ENCODE measurements at places on chromosomes 12 and 14.
A peak's percentile ranks its signal among the peaks of the same experiment; 100 is the strongest.

GRCh38 chr12:61896436-61896835 lies 363.8 kb upstream of the USP15 start:
- no peak for DNase-seq

- DNase-seq = no peak
These were observed 122.9 kb upstream of the ATP2B1 start for GRCh38 chr12:89831310-89832095.

GRCh38 chr12:13000616-13000924 lies 505 bp upstream of the HEBP1 start:
- peak; percentile 58 for DNase-seq

DNA sequence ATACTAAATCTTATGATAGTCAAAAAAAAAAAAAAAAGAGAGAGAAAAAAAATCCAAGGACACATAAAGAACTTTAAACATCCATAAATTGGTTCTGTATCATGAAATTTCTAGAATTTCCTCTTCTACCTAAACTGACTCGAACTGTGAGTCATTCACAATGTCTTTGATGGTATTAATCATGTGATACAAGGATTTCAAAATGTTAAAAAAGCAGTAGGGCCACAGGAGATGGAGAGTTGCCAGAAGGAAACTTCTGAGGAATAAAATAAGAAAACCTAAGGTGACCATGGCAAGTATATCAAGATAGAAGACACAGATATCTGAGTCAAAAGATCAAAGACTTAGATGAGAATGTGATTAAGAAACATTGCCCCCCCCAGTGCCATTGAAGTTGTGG lies 1320.9 kb upstream of the FLRT2 start:
- no peak for DNase-seq

DNA sequence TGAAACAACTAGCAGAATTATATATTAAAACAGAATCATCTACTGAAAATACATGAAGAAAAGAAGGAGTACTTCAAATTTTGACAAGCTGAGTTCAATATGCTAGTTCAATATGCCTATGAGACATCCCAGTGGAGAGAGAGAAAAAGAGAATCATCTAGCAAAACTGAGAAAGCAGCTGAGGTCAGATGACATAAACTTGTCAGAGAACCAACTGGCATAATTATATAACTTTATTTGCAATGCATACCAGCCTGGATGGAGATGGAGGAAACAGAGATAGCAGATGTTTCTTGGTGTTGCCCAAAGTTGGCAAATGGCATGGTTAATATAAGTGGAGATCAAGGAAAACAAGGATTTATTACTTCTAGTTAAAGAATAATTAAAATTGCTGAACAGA lies 148.7 kb upstream of the PDZRN4 start:
- no peak for DNase-seq

DNA sequence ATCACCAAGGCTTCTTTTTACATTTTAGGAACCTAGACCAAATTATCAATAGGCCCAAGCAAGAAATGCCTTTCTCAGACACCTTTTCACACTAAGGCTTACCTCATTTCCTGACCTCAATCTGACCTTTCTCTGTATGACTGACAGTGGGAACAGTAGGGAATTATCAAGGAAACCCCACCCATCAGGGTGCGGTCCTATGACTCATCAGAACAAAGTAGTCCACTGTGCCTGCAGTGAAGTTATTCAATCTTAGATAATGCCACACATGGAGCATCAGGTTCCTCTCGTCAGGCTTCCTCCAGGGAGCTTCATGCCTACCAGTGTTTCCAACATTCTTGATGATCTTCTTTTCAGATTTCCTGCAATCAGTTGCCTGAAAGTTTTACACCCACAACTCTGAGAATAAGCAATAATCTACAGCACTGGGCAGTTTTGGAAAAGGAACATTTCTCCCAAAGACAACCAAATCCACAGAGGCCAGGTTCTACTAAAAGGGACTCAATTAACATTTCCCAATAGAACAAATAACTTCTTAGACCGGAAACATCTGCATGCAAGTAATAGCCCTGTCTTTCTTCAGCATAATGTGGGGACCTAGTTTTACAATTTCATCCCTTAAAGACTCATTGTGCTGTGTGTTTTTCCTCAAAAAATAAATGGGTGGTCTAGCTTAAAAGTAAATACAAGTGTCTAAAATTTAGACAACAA lies 35.9 kb upstream of the TMTC2 start:
- DNase-seq = no peak

DNA sequence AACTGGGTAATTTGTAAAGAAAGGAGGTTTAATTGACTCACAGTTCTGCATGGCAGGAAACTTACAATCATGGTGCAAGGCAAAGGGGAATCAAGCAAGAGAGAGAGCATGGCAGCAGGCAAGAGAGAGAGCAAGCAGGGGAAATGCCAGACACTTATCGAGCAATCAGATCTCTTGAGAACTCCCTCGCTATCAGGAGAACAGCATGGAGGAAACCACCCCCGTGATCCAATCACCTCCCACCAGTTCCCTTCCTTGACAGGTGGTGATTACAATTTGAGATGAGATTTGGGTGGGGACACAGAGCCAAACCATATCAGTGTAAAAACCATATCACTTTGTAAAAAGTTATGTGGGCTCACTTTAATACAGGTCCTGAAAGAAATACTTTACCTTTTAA lies 56.4 kb upstream of the NEDD1 start:
- DNase-seq = no peak

DNA sequence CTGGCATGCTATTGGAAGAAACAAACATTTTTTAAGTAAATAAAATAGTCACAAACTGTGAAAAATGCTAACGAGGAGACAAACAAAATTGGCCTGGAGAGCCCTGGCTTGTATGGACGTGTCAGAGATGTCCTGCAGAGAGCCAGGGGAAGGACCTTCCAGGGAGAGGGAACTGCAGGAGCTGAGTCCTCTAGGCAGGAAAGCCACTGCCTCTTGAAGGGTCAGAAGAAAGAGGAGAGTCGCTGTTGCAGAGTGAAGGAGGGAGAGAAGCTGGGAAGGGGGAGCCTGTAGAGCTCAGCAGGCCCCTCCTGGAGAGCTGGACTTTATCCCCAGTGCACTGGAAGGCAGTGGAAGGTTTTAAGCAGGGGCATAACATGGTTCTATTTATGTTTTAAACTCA lies 80.3 kb upstream of the PWP1 start:
- no peak for DNase-seq

DNA sequence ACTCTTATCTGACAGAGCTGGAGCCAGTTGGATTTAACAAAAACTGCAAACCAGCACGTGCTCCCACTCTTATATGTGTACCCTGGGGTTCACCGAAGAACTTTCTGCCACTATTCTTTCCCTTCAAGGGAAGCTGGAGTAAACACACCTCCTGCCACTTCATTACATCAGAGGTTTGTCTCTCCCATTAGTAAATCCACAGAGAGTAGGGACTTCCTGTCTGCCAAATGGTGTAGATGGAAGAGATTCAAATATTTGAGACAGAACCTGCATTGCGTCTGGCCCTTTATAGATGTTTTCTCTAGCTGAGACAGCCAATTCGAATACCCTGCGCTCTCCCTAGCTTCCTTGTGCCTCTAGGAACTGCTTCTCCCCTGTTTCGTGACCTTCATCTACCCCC lies 29.1 kb upstream of the AEBP2 start:
- no peak for DNase-seq

- no peak for DNase-seq
These were observed 108.2 kb upstream of the GPHB5 start for GRCh38 chr14:63426838-63427352.

- DNase-seq = no peak
These were observed 13.2 kb upstream of the PPM1H start for GRCh38 chr12:62948123-62948522.

GRCh38 chr12:50746431-50746830 lies 17.5 kb upstream of the ATF1 start:
- no peak for DNase-seq

GRCh38 chr12:58812214-58812613 lies 108.1 kb downstream of the LRIG3 start:
- no peak for DNase-seq

- DNase-seq = no peak
These were observed 15.1 kb upstream of the FGF6 start for GRCh38 chr12:4460761-4461160.

GRCh38 chr14:22888662-22889061 lies 5.6 kb downstream of the REM2 start:
- DNase-seq = no peak

- no peak for DNase-seq
These were observed 77.9 kb downstream of the SPTB start for GRCh38 chr14:64801800-64802199.

DNA sequence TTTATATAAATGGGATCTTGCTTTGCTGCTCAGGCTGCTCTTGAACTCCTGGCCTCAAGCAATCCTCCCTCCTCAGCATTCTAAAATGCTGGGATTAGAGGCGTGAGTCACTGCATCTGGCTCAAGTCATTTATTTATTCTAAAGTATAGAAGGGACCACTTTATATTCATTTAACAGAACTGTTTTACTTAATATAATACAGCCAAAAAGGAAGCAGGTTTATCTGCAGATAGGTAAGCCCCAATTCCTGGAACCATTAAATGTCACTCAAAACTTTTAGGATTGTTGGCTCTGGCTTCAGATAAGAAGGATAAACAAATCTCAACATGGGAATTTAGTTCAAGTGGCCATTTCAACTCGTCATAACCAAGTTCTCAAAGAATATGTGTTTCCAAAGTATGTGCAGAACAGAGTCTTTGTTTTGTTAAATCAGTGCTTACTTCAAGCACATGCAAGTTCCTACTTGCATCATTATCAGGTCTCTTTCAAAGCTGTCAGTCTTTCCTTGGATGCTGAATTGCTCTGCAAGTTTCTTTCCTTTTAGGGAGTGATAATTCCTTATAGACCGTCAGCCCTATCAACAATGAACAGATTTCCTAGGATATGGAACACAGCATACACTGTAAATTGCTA lies 60.4 kb downstream of the KITLG start:
- DNase-seq = no peak

DNA sequence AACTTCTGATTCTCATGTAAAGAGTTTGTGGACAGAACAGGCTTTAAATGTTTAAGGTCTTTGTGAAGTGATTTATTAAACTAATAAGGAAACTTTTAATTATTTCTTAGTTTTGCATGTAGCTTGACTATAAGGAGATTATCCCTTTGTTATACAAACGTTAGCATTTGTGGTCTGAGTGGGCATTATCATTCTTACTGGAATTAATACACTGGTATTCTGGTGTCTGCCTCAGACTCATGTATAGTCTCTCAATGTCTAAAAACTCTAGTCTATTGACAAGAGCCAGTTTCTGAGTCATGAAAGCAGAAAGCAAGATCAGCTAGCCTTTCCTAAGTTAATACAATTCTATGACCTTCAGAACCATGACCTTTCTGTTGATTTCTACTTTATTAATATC lies 51.3 kb downstream of the SOX5 start:
- DNase-seq = no peak

DNA sequence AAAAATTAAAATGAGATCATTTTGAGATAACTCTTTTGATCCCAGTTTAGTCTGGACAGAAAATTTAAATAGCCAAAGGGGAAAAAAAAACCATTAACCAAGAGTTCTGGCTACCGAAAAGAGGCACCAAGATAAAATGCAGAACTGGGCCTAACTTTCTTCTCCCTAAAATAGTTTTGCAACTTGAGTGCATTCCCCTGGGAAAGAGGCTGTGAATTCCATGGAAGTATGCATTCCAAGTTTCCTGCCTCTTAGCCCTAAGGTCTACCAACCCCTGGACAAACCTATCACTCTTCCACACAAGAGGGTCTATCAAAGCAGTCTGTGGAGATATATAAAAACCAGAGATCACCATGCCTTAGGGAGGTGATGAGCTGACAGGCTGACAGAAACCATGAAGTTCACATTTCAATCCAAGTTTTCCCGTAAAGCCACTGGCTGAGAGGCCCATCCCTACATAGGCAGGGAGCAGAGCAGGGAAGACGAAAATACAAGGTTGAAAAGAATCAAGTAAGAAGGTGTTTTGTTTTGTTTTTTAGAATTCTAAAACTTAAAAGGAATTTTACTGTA lies 33.8 kb downstream of the DCP1B start:
- DNase-seq = no peak

- DNase-seq = no peak
These were observed 56.7 kb downstream of the EPS8 start for GRCh38 chr12:15732341-15733061.

GRCh38 chr14:43535231-43535838 lies 971.7 kb downstream of the FSCB start:
- DNase-seq = no peak

GRCh38 chr12:53844994-53845844 lies 93.4 kb upstream of the HOXC13 start:
- DNase-seq = no peak

DNA sequence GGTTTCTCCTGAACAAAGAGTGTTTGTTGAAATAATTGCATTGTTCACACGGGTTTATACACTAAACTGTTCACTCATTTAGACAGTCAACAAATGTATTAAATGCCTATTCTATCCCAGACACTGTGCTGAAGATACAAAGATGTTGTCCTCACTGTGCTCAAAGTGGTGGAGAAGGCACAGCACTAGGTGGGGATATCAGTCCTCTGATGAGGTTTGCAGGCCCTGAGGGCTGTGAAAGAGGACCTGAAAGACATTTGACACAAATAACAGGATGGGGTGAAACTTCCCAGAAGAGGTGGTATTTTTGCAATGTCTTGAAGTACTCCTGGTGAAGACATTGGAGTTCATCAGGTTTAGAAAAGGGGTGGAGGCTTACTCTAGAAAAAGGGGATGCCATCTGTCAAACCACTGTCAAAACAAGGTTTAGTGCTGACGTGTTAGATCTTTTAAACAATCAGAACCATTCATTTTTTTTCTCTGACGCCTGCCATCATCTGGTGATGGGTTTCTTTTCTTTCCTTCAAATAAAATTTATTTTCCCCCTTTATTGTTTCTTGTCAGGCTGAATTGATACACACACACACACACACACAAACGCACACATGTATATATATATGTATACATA lies 69.5 kb downstream of the ACSS3 start:
- no peak for DNase-seq

DNA sequence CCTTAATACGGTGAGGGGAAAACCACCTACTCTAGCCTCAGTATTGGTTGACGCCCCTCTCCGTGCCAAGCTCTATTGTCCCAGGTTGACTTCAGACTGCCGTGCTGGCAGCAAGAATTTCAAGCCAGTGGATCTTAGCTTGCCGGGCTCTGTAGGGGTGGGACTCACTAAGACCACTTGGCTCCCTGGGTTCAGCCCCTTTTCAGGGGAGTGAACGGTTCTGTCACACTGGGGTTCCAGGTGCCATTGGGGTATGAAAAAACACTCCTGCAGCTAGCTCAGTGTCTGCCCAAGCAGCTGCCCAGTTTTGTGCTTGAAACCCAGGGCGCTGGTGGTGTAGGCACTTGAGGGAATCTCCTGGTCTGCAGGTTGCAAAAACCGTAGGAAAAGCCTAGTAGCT lies 107.1 kb downstream of the NUBPL start:
- DNase-seq = no peak

- no peak for DNase-seq
These were observed 1154.6 kb downstream of the GALC start for GRCh38 chr14:86838363-86838762.
